Stimulated activated CD4-positive, alpha-beta T cell treated with anti-CD3 and anti-CD28 coated beads, TNF-alpha, amount 100 ng/mL, for 1 hour (primary cell): ENCODE measurements at places on chromosomes 2 and 18.

GRCh38 chr18:54928236-54928635, 31.0 kb downstream of the CCDC68 start:
- no peak for DNase-seq

DNA sequence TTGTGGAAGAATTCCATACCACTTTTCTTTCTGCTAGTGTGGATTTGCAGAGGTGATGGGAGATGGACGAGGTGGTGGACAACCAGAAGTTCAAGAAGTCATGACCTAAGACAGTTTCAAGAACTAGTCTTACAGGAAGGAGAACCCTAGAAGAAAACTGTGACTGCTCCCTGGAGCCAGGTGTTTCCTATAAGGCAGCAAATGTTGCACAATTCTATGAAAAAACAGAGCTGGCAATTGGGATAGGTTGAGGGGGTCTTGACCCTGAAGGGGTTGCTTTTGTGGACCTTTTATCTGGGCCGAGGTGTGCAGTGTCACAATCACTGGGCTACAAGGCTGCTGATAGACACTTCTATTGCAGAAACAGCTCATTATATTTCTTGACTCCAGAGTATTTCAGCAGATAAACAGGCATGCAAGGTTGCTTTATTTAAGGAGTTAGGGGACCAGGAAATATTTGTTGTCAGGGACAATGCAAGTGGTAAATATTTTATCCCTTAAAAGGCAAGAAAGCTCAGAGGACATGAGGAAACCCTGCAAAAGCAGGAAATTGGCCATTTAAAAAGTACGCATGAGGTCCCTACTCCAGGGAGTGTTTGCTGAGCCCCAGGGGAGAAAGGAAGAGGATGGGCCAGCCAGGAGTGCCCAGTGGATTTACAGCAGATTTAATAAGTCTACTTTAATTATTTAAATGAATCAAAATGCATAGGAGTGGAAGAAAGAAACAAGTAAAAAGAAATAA, 22.9 kb downstream of the APCDD1 start:
- DNase-seq: no peak

GRCh38 chr2:16718576-16719484, 53.2 kb upstream of the CYRIA start:
- DNase-seq: no peak

DNA sequence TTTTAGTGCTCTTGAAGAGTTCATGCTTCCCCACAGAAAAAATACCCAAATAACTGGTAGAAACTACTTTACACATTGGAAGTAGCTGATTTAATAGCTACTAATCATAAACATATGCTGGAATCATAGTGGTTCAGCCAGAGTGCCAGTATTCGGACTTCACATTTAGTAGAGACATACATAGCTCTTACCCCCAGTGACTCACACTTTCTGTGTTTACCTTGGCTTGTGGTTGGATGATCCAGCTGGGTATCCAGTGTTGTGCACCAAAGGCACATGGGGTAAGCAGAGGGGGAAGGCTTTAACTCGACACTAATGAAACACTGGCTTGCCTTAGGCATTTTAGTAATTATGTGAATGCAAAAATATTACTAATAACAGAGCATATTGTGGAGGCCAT, 18.1 kb downstream of the ARHGAP28 start:
- no peak for DNase-seq

DNA sequence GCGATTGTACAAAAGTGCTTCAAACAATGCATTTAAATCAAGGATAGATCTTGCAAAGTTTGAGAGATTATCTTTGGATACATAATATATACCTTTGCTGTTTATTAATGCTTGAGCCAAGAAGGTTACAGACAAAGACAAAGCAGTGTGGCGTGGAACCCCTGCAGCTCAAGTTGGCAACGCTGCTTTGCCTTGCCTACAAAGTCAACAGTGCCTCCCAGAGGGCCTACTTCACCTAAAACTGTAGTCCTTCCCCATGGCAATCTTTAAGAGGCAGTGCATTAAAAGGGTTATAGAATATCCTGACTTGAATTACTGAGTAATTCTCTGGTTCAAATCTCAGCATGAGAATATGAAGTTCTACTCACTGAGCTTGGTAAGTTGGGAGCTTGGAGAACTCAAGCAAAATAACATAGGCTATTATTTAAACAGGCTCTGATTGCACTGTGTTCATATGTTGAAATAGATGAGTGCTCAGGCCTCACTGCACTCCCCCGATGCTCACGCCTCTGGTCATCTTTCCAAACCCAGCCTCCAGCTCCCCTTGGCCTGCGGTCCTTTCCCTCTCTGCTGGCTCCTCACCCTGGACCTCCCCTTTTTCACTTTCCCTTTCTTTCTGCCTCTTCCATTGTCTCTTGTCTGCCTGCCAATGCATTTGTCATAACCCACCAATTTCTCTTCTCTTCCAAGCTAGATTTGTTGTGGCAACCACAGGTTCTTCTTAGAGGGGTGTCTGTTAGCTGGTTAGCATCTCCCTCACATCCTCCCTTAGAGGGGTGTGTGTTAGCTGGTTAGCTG, 96.5 kb downstream of the MYT1L start:
- DNase-seq: no peak
